Left forelimb (tissue), 1 donor: ENCODE measurements at places on chromosomes 1 and 21.

- no peak for DNase-seq
Measured at GRCh38 chr1:21472861-21473260, 32.9 kb downstream of the NBPF3 start.

DNA sequence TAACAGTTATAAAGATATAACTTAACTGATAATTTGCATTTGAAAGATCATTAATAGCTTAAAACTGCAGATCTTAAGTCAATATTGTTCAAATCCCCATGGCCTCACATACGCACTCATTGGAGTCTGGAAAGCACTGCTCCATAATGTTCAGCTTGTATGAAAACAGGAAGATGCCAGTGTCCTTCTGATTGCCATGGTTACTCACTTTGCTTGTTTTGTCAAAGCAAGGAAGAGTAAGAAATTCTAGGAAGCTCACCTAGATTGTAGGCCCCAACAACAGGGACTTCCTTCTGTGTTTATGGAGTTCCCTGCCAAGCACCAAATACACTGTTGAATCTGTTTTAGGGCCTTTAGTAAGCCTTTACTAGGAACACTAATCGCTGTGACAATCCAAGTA lies 10.9 kb downstream of the GAS5 start:
- DNase-seq = no peak

- no peak for DNase-seq
Measured at GRCh38 chr21:29540289-29540688, 241.6 kb downstream of the BACH1 start.

DNA sequence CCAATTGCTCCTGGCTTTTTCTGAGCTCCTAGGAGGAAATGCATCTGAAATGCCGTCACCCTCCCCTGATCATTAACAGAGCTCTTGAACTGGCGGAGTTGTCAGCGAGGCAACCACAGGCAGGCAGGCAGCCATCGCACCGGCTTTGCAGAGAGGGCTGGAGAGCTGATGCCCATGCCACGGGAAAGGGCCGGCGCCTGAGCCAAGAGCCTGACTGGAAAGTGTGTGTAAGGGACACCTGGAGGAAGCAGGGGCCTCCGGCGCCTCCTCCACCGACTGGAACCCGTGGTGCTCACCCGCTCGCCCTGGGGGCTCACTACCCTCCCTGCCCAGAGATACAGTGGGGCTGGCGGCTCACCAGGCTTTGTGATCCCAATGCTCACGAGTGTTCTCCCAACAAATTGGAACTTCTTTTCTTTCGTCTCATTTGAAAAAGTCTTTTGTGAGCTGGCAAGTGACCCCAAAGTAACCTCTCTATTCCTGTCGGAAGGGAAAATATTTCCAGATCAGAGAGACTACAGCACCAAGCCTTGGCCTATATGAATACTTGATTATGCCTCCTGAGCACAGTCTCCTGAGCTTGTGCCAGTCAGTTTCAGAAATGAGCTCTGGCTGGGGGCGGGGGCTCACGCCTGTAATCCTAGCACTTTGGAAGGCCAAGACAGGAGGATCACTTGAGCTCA lies 97.7 kb upstream of the SLC25A33 start:
- DNase-seq = peak; percentile 84

GRCh38 chr1:1554926-1555915 lies 14.8 kb upstream of the TMEM240 start:
- DNase-seq = no peak

GRCh38 chr1:42992054-42992571 lies 33.4 kb upstream of the SLC2A1 start:
- DNase-seq = no peak

- no peak for DNase-seq
Measured at GRCh38 chr1:202505356-202505755, 156.9 kb downstream of the PPP1R12B start.

DNA sequence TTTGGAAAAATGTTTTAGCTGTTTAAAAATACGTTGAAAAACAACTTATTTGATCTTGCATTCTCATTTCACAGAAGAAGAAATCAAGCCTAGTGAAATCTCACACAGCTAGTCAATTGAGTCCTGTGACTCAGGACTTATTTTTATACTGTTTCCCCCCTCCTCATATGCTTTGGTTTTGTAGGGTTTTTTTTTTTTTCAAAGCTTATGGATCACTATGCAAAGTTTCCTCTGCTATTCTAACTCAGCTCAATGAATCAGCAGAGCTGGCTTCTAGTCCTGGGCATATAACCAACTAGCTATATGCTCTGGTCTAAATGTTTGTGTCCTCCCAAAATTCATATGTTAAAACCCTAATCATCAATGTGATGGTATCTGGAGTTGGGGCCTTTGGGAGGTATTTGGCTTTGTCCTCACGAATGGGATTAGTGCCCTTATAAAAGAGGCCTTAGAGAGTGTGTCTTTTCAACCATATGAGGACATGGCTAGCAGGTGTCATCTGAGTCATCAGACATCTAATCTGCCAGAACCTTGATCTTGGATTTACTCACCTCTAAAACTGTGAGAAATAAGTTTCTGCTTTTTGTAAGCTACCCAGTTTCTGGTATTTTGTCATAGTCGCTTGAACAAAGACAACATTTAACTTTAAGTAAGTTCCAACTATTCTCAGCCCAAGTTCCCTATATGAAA lies 317.2 kb upstream of the C1orf87 start:
- DNase-seq = no peak

DNA sequence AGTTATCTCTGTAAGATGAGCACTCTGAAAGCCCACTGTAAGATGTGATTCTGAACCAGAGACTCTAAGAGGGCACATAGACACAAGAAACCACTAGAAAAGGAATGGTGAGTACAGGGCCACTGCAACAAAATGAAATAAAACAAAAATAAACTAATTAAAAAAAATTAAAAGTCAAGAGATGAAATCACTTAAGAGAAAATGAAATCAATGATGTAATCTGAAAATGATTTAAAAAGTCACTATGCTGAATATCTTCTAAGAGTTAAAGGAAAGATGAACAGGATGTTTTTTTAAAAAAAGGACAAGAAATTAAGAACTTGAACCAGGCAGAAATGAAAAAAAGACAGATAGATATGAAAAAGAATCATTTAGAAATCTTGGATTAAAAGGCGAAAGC lies 110.6 kb upstream of the OLIG2 start:
- no peak for DNase-seq

DNA sequence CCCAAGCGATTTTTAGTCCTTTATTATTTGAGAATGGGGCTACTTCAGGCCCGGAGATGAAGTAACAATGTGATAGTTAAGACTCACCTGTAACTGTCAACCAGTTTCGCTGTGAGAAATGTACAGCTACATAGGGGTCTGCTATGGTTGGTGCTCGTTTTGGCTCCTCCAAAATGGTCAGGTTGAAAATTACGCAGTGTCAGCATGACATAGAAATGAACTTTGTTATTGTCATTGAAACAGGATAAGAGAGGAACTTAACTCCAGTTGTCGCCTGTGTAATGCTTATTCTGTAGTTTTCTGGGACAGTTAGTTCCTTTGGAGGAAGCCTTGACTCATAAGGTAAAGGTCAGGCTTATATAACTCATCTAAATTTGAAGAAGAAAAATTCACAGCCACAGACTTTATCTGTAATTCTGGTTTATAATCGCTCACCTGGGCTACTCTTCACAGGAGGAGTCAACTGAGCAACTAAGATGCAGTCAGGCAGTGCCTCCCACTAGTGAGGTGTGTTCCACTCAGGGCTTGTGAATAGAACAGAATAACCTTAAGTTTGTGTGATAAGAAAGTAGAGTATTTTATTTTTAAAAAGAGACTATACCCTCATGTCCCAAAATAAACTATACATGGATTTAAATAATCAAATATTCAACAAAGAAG lies 130.9 kb downstream of the CD247 start:
- DNase-seq = no peak

- no peak for DNase-seq
Measured at GRCh38 chr1:14011888-14012287, 311.9 kb downstream of the PRDM2 start.

DNA sequence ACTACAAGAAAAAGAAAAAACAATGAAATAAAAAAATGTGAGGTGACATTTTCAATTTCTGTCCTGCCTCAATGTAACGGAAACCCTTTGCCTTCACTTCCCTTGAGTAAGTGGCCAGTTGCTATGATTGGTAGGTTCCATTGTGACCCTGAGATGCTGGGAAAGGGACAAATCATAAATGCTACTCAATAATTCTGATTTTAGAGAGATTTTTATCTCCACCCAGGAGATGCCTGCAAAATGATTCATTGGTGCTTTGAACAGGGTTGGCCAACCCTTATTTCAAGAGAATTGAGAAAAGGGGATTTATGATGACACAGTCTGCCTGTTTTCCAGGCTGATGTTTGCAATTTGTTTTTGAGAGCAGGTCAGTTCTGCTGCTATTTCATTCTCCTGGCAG lies 22.5 kb downstream of the XCL1 start:
- no peak for DNase-seq

GRCh38 chr21:29125191-29125590 lies 5.3 kb upstream of the MAP3K7CL start:
- no peak for DNase-seq

DNA sequence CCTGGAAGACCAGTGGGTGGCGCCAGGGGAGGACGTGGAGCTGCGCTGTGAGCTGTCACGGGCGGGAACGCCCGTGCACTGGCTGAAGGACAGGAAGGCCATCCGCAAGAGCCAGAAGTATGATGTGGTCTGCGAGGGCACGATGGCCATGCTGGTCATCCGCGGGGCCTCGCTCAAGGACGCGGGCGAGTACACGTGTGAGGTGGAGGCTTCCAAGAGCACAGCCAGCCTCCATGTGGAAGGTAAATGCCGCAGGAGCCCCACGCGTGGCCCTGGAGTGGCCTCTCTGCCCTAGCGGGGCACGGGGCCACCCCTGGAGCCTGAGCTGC lies 75.2 kb downstream of the OBSCN start:
- no peak for DNase-seq

DNA sequence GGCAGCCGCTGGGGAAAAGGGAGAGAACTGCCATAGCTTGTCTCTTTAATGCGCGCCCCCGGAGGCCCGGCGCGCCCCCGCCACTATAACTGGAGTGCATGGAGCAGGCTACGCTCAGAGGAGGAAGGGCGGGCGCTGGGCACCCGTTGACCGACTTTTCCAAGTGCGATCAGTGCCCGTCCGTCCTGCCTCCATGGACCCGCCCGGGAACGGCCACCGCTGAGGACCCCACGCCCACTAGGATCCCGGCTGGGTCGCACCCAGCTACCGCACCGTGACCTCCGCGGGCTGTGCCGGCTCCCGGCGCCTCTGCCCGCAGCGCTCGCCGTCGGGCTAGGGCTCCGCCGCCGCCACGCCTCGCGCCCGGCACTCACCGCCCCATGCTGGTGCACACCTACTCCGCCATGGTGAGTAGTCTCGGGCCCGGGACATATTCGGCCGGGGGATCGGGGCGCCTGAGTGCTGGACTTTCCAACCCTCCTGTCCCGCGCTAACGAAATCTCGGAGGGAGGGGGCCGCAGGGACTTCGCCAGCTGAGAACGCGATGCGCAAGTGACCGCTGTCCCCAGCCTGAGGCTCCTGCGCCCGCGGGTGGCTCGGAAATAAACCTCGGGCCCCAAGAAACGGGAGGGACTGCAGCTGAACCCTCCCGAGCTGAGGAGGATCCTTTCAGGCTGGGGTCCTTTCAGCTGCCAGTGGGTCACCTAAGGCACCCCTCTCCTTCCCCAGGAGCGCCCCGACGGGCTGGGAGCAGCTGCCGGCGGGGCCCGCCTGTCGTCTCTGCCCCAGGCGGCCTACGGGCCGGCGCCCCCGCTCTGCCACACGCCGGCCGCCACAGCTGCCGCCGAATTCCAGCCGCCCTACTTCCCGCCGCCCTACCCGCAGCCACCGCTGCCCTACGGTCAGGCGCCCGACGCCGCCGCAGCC lies at the start of gene TFAP2E:
TFAP2E (plus strand) TSS at position 117 of the 927 bp plus-strand sequence; CDS start at position 381, 264 bp downstream.
- DNase-seq = peak; percentile 69

DNA sequence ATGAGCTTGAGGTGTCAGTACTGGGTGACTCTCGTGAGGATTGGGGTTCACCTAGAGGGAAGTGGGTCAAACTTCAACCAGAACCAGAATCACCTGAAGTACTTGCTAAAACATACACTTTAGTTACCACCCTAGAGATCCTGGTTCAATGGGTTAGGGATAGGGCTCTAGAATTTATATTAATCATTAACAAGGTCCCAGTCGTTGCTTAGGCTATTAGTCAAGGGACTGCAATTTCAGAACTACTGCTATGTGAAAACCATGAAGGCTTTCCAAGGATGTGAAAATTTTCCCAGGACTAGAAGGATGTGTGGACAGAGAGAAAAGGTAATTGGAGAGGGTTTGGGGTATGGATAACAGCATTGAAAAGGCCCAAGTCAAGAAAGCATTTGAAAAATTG lies 162.6 kb downstream of the GRIK1 start:
- no peak for DNase-seq

- DNase-seq = no peak
Measured at GRCh38 chr1:201582705-201583442, 43.9 kb downstream of the NAV1 start.

GRCh38 chr1:6743189-6744101 lies 41.8 kb upstream of the CAMTA1 start:
- DNase-seq = peak; percentile 68

GRCh38 chr1:36709869-36710481 lies 227.3 kb upstream of the CSF3R start:
- no peak for DNase-seq

GRCh38 chr1:3333903-3334302 lies 120.6 kb upstream of the ARHGEF16 start:
- DNase-seq = no peak

DNA sequence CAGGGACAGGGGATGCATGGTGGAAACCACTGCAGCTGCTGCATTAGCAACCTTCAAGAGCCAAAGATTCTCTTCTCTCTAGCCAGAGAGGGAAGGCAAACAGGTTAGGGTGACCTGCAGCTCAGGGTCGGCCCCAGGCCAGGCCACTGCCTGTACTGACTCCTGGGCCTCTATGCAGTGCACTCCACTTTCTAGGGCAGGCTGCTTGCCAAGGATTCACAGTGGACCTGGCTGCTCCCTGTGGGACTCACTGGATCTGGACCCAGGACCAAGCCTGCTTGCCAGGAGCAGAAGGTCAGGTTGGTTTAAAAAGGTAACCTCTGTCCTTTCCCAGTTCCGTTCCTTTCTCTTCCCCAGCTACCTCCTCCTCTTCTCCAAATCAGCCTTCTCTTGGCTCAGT lies 52.4 kb downstream of the HIVEP3 start:
- no peak for DNase-seq

- no peak for DNase-seq
Measured at GRCh38 chr1:1665815-1666251, 7.0 kb upstream of the CDK11B start.

DNA sequence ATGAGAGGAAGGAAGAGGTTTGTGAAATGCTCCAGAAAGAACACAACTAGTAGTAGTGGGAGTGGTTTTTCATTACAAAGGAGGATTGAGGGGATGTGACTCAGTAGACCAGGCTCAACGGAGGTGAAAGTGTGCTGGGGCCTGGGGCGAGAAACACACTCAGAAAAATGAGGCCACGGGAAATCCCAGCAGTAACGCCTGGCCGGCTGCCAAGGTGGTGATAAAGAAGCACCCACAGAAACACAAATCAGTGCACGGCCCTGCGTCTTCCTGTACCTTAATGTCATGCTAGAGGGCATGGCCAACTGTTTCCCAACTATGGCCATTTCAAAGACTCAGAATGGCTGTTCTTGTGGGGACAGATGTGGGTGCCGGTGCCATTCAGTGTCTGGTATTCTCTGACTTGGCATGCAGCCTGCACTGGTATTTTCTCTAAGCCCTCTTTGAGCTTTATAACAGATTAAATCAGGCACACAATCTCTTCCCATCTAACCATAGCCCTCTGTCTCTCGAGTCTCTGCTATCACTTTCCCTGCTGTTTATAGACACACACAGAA lies 38.2 kb downstream of the URB2 start:
- no peak for DNase-seq
